ENCODE measurements at places on chromosomes 13 and 19. TPM values are rescaled to one million over a fixed set of nuclear protein-coding genes. Genes with fewer than 3 reads are reported as not detected.

Gene BRME1
- total RNA-seq = not detected

Gene CCDC70
- total RNA-seq = not detected

Gene ZNF541
- not detected for total RNA-seq

Gene SPRED3
- total RNA-seq = 16.4 TPM

Gene ZNF345
- 5.7 TPM for total RNA-seq

Gene CYP4F11
- total RNA-seq = 9.6 TPM

Gene FFAR2
- 0.92 TPM for total RNA-seq

Gene NLRP7
- total RNA-seq = not detected

Gene MEDAG
- 163 TPM for total RNA-seq

Gene ZNF723
- total RNA-seq = not detected

Gene PDE4C
- total RNA-seq = 0.41 TPM
